ENCODE measurements at places on chromosomes 12 and 14.

- DNase-seq, result no peak
Measured at GRCh38 chr12:68235576-68235975, 10.0 kb upstream of the IL26 start.

DNA sequence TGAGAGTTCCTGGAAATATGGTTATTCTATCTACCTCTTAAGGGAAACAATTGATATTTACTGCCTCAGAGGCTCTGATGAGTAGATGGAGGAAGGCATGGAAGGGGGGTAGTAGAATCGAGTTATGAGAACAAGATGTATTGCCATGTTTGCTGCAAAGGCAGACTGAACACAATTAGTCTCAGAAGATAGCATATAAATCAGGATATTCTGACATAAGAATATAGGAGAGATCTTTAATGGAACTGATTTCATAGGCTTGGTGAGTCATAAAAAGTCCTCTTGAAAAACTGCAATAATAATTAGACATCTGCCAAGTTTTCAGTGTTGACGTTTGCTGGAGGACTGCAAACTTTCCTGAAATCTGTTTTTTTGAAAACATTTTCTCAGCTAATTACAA lies 636.1 kb downstream of the TMTC2 start:
- DNase-seq, result no peak

DNA sequence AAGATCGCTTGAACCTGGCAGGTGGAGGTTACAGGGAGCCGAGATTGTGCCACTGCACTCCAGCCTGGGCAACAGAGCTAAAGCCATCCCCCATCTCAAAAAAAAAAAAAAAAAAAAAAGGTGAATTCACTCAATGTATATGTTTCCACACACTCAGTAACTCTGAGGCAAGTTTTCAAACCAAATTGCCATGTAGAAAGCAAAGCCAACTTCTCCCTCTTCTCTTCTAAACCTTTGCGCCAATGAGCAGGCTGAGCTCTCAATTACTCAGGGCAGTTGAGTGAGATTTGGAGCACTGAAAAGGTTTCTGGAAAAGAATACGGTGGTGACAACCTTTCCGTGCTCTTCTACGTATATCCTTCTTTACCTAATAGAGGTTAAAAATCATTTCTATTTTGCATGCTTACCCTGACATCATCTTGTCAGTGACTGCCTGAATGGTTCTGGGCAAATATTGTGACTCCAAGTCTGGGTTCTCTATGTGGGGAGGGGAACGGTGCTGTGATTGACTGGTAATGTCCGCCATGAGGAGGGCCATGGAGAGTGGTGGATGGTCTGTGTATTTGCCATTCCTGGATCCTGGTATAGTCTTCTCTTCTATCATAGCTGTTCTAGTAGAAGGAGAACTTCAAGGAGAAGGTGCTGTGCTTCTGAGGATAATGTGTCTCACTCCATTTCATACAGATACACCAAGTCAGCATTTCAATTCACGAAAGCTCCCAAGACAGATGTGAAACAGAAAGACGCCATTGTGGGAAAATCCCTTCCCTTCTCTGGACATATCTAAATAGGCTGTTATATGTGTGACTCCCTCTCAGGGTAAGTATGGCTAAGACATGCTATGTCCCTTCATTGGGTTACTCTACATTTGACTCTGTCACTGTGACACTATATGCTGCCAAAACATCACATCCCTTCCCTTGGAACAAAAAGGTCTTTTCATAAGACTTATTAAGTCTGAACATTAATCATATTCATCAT lies 46.2 kb upstream of the MED13L start:
- DNase-seq, result no peak

- no peak for DNase-seq
Measured at GRCh38 chr14:58904776-58905175, 267.0 kb downstream of the DACT1 start.

DNA sequence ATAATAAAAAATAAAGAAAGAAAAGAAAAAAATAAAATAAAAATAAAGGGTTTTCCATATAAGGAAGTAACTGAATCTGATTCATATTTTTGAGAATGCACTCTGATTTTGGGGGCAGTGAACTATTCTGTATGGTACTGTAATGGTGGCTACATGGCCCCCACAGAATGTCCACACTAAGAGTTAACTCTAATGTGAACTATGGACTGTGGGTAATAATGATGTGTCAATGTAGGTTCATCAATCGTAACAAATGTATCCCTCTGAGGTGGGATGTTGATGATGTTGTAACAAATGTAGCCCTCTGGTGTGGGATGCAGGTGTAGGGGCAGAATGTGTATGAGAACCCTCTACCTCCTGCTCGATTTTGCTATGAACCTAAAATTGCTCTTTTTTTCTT lies 13.8 kb downstream of the KRT8 start:
- DNase-seq, result no peak

- no peak for DNase-seq
Measured at GRCh38 chr12:19988001-19988400, 380.3 kb upstream of the PDE3A start.

DNA sequence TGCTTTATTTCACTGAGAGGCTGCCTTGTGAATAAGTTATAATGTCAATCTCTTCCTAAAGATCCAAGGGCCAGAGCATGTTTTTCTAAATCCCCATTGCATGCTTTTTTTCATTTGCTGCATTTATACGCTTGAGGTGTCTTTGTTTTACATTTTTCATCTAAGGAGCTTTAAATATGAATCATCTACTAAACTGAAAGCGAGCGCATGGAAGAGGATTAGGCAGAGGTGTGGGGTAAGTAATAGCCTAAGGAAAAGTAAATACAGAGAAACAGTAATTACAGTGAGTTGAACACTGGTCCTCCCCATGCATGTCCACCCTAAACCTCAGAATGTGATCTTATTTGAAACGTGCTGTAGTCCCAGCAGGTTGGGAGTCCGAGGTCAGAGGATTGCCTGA lies 76.4 kb upstream of the METAP2 start:
- DNase-seq, result no peak

DNA sequence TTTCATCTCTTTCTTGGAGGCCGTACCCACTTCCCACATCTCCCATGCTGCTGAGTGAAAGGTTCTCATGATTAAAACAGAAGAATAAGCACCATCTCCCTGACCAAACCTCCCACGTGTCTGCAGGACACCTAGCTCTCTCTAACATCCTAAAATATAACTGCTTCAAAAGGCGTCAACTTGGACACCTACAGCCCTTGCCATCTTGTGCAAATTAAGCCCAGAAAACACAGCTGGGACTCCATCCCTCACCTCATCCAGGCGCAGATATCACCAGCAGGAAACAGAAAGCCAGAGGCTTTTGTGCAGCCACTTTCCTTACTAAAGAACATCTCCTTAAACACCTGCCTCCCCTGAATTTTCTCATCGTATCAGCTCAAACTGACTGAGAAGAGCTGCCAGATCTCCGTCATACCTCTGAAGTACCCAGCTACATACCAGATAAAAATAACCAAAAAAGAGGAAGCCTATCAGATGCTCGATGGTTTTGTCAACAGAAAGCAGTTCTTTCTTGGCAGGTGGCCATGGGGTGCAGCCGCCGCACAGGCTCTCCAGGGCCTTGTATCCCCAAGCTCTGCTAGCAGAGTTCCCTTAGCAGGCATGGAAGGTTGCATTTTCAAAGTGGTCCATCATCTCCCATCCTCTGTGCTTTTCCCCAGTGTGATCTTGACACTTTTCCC lies 28.8 kb downstream of the MAP3K9 start:
- DNase-seq, result peak; percentile 51
